Stimulated activated CD4-positive, alpha-beta T cell treated with anti-CD3 and anti-CD28 coated beads, Interleukin-12 subunit alpha, Interleukin-12 subunit beta, amount 100 ng/mL, for 48 hours (primary cell): ENCODE measurements at places on chromosomes 1 and 21.

- no peak for DNase-seq
These were observed 9.8 kb downstream of the PLA2G4A start for GRCh38 chr1:186838380-186839040.

DNA sequence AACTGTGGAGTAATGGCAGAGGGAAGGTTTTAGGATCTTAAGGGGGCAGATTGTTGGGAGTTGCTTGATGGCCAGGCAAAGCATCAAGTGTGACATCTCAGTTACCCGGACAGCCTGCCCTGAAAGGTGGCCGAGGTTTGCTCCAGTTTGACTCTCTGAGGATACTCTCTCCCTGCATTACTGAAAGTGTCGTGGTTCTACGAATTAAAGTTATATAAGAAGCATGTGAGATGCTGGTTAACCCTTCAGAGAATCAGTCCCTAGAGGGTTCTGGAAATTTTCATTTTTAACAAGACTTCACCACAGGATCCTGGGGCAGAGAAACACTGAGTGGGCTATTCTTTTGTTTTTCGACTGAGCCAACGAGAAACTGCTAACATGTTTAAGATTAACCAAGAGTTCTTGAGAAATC is 689 bp upstream of the ZNF644 start:
- DNase-seq = no peak

- DNase-seq = no peak
These were observed 14.5 kb downstream of the SORT1 start for GRCh38 chr1:109383087-109383779.

GRCh38 chr1:162420120-162420519 is 8.2 kb upstream of the SH2D1B start:
- DNase-seq = no peak

DNA sequence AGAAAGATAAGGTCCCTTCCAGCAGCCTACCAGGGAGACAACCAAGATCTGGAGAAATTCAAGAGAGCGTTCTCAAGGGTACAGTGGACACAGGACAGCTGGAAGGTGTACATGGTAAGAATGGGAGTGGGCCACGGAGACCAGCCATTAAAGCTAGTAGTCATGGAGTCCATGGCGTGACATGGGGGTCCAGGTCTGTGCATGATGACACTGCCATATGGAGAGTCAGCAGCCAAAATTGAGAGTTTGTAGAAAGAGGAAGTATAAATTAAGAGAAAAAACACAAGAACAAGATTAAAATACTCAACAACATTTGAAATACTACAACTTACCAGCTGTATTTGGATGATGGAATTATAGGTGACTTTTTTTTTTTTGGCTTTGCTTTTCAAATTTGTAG is 7.9 kb upstream of the LORICRIN start:
- no peak for DNase-seq

DNA sequence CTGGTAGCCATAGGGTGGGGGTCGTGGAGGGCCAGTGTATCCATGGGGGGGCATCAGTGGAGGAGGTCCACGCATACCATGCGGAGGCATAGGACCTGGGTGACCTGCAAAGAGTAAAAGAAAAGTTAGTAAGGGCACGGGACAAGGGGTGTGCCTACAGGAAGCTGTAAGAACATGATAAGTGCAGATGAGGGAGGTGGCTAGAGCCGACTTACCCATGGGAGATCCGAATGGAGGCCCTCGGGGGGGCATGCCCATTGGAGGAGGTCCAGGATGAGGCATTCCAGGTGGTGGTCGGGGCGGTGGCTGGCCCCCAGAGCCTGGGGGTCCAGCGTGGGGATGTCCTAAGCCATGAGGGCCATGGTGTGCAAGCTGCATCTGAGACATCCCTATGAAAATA is 4.0 kb downstream of the SF3B4 start:
- no peak for DNase-seq

DNA sequence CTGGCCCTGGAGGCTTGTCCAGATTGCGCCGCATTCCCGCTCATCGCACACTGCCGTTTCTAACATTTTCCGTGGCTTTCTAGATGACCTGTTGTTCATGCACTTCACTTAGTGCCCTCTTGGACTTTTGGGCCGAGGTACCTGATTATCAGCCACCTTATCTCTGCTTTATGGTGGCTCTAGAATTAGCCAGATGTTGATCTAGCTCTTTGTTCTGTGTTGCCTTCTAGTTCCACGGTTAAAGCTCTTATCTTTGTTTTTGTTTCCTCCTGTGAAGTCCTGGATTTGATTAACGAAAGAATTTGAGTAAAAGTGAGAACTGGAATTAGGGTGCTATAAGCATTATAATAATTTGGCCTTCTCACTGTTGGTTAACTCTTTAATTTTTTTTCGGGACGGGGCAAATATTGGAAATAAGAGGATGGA is 945 bp downstream of the RNPEP start:
- DNase-seq = no peak

GRCh38 chr1:54887665-54888071 is 673 bp upstream of the DHCR24 start:
- DNase-seq = no peak

DNA sequence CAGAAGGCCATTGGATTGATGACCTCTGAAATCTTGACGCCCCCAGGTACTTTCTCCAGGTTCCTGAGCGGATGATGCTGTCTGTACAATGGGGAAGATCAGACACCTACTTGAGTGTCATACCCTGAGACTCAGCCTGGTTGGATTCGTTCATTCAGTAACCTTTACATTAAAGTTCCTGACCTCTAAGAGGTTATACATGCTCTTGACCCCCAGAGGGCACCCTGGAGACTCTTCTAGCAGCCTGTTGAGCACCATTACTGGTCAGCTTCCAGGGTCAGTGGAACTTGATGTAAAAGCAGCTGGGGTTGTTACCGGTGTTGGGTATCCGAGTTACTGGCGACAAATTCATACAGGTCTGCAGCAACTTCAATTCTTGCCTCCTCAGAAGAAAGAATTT is 114.3 kb upstream of the ZNF678 start:
- peak; percentile 30 for DNase-seq

DNA sequence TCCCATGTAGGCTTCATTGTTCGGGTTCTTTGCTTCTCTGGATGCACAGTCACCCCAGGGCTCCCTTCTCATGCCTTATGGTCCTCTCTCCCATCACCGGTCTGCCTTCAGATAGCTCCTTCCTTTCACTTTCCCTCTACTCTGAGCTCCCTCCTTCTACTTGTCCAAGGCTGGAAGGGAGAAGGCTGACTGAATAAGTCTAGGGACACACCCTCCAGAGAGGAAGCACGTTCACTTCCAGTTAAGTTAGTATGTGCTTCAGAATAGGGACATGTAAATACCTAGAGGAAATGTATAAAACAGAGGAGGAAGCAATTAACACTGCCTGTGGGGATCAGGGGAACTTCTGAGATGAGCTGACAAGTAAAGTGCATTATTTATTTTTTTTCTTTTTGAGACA is 23.5 kb downstream of the CXADR start:
- no peak for DNase-seq

DNA sequence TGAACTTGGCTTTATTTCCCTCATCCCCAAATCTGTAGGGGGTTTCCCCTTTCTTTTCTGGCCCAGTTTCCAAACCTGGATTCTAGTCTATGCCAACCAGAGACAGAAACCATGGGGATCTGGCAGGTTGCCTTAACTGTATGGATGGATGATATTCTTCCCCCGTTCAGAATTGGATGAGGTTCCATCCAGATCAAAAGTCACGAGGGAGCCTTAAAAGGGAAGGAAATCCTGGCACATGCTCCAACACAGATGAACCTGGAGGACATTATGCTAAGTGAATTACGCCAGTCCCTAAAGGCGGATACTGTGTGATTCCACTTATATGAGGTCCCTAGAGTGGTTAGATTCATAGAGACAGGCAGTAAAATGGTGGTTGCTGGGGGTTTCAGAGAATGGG is 124.4 kb downstream of the HUNK start:
- no peak for DNase-seq

GRCh38 chr1:155569988-155570592 is 7.5 kb upstream of the ASH1L start:
- no peak for DNase-seq

- no peak for DNase-seq
These were observed 72.1 kb upstream of the CASZ1 start for GRCh38 chr1:10868599-10868965.

DNA sequence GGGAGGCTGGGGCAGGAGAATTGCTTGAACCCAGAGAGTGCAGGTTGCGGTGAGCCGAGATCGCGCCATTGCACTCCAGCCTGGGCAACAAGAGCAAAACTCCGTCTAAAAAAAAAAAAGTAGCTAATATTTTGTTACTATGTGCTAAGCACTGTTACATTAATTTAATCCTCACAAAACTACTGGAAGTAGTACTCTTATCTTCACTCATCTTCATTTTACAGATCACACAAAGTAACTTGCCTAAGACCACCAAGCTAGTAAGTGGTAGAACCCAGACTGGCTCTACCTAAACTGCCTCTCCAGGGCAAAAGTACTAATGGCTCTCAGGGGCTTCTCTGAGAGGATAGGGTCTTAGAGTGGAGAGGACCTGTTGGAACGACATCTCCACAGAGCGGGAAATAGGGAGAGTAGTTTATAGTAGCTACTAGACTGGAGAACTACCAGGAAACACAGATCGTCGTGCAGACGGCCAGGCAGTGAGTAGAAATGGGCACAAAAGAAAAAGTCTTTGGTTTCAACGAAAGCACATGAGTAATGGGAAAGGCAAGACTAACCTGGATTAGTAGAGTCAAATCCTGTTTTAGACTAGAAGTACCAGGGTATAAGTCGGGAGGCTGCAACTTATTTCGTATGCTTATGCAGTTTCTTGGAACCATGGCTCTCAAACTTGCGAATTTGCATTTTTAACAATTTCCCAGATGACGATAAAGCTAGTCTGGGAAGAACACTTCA is 1.4 kb downstream of the CLCC1 start:
- DNase-seq = no peak

DNA sequence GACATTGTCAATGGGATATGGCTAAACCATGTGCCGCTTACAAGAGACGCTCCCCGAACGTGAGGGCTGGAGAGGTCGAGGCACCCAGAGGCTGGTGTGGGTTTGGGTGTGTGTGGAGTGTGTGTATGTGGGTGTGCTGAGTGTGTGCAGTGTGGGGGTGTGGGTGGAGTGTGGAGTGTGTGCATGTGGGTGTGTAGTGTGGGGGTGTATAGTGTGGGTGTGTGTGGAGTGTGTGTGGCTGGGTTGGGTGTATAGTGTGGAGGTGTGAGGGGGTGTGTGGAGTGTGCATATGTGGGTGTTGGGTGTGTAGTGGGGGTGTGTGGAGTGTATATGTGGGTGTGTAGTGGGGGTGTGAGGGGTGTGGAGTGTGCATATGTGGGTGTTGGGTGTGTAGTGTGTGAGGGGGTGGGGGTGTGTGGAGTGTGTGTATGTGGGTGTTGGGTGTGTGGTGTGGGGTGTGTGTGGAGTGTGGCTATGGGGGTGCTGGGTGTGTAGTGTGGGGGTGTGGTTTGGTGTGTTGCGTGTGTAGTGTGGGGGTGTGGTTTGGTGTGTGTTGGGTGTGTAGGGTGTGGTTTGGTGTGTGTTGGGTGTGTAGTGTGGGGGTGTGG is 42.2 kb downstream of the SLC19A1 start:
- no peak for DNase-seq

- DNase-seq = no peak
These were observed 421.8 kb downstream of the PTBP2 start for GRCh38 chr1:97143236-97143882.

GRCh38 chr1:220962031-220962751 is 82.9 kb downstream of the HLX start:
- no peak for DNase-seq

GRCh38 chr1:94081566-94082344 is 39.2 kb downstream of the ABCA4 start:
- DNase-seq = no peak

GRCh38 chr1:117094841-117095604 is 26.5 kb downstream of the TRIM45 start:
- no peak for DNase-seq

DNA sequence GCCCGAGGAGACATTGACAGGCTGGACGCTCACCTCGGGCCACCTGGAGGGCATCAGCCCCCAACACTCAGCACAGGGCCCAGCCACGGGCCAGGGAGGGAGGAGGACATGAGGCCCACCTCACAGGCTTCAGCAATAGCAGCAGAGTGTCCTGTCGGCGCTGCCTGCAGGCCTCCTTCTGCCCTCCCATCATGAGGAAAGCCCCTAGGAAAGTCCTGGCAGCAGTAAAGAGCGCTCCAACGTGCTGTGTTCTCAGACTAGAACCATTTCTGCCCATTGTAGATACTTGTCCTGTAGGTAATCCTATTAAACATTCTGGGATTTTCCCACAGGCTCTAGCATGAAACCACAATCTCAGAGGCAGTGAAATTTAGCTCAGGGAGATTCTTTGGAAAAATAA is 62.0 kb upstream of the GALNT2 start:
- no peak for DNase-seq

GRCh38 chr1:201254625-201255478 is 28.5 kb upstream of the PKP1 start:
- DNase-seq = peak; percentile 45

DNA sequence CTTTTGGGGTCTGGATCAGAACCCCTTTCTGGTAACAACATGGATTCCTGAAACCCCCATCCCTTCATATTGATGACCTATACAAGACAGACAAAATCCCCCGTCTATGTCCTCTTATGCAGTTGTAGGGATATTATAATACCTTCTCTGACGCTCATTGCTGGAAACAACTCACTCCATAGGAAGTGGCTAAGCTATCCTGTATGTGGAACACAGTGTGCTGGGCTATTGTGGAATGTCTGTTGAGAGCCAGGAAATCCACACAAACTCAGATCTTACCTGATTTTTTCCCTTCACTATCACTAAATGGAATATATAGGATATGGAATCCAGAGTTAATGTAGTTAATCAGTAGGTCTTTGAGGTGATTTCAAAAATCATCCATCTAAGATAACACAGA is 17.7 kb upstream of the PIK3R3 start:
- DNase-seq = no peak

DNA sequence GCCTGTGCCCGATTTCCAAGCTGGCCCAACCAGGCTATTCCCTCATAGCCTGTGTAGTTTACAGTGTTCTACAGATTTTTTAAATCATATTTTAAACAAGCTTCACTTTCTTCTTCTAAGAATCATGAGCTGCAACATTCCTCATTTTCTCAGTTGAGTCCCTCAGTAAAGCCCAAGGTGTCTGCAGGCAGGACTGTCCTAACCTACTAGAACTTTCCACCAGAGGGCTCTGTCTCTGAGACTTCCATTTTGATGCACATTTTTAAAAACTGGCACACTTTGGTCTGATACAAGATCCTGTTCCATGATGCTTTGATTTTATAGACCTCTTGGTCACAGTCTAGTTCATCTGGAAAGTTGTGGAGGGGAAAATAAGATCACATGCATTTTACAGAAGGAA is 21.6 kb upstream of the SLAMF6 start:
- DNase-seq = no peak

GRCh38 chr1:3992103-3992556 is 92.1 kb upstream of the C1orf174 start:
- DNase-seq = peak; percentile 3

- peak; percentile 21 for DNase-seq
These were observed 138.1 kb upstream of the HMCN1 start for GRCh38 chr1:185595835-185596667.
